ENCODE measurements at places on chromosomes 2 and 18.

DNA sequence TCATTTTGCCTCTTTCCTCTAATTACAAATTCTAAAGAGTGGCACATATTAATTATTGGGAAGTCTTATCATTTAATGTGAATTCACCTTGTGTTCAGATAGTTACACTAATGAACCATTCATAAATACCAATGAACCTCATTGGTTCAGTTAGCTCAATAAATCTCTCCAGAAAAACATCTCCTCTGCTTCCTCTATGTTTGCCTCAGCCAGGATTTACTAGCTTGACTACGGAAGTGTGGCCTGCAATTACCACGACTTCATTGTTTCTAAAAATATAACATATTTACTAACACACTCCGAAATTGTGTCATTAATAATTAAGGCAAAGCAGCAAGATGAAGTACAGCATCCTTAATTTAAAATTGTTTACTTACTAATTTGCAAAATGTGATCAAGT, 103.3 kb downstream of the PLA2R1 start:
- DNase-seq, result no peak

- DNase-seq, result no peak
Measured at GRCh38 chr2:156505696-156506095, 69.5 kb downstream of the GPD2 start.

- DNase-seq, result no peak
Measured at GRCh38 chr2:207635468-207636200, 10.4 kb upstream of the METTL21A start.

- DNase-seq, result no peak
Measured at GRCh38 chr2:216181351-216181750, 72.2 kb downstream of the XRCC5 start.

DNA sequence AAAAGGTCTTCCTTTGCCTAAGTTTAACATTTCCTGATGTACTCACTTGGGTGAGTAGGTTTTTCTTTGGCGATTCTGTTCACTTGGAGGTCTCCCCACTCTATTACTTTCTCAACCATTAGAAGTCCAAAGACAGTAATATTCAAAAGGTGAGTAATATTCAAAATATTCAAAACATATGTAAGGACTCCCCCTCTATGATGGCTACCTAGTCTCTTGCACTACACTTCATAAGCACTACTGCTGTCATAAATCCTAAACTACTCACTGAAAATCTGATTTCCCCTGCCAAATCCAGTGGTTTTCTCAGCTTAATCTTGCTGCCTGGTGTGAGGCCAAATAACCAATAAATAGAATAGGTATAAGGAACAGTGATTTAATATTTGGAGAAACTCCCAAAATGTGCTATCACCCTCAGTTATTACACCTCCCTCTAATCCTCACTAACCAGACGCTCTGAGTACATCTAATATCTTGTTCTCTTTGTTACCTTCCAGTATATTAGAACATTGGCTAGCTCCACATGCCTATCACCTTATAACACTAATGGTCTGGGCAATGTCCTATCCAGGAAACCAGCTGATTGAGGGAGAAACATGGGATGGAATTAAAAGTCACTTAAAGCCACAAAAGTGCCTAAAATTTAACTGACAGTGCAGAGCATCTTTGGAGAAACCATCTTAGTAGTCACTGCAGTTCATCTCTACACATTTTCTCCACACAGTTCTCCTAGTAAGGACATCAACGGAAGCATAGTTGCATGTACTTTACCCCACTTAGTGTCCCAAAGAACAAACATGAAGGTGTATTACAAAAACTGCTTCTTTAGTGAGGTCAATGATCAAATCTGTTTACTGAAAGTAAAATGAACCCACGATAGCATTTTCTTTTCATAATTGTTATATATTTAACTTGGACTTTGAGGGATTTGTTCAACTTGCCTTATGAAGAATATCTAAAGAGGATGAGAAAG, 54.8 kb downstream of the MBD2 start:
- DNase-seq, result no peak
